Omental fat pad (tissue), 4 donors: ENCODE measurements at places on chromosomes 7 and 10.

- DNase-seq = no peak
Observed at GRCh38 chr10:77160679-77161078, 476.9 kb downstream of the KCNMA1 start.

- no peak for DNase-seq
Observed at GRCh38 chr10:103874730-103875129, 19.4 kb upstream of the SH3PXD2A start.

GRCh38 chr10:114492351-114493037 is 88.2 kb upstream of the AFAP1L2 start:
- no peak for DNase-seq

DNA sequence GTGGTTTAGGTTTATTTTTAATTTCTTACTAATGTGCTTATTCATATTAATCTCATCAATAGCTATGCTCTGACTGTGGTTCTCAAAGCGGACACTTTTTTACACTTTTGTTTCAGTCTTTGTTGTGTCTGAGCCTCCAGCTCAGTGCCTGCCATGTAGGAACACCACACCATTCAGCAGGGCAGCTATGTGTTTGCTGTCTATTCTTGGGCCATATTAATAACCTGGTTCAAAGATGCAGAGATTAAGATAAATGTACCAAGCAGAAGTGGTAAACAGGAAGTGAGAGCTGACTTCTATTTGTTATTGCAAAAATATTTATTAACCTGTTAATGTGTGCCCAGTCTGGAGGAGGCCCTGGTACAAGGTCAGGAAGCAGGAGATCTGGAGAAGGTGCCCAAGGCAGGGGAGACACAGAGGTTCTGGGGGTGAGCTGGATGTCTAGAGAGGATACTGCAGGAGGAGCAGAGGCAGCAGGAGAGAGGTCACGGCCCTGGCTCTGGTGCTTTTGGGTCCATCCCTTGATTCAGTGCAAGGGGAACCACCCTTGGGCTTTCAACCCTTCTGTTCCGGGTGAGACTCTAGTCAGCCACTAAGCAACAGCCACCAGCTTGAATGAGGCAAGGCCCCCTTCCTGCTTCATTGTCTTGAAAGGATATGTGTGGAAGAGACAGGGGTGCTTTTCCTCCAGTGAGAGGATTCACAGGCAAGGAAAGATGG is 1.9 kb downstream of the TBXAS1 start:
- no peak for DNase-seq

DNA sequence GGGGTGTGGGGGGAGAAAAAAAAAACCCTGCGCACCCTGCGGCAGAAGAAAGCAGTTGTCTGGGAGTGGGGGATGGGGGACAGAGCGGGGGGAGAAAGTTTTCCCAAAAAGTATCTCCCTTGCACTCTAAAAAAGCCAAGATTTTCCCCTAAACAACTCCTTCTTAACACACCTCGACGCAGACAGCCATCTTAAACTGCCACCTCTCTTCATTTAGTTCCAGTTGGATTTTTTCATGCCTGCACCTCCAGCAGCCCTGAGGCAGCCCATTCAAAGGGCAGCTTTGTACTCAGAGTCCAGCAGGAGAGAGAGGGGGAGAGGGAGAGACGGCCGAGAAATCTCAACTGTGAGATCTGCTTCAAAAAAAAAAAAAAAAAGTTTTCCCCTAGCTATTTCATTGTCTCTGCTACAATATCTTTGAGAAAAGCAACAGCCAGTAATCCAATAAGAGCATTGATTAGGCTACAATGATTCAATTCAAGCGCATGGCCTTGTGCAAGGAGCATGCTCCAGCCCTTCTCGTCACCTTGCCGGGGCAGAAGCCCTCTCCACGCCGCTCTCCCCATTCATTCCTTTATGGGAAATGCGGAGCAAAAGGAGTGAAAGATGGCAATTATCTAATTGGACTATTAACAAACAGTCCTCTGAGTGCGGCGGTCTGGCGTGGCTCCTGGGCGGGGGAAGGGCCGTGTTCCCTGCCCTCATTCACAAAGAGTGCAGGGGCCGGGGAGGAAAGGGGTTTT is 939 bp upstream of the VAX1 start:
- no peak for DNase-seq
